ENCODE measurements at places on chromosomes 16 and 17.

- no peak for DNase-seq
These were observed 33.7 kb downstream of the GDE1 start for GRCh38 chr16:19488213-19488640.

DNA sequence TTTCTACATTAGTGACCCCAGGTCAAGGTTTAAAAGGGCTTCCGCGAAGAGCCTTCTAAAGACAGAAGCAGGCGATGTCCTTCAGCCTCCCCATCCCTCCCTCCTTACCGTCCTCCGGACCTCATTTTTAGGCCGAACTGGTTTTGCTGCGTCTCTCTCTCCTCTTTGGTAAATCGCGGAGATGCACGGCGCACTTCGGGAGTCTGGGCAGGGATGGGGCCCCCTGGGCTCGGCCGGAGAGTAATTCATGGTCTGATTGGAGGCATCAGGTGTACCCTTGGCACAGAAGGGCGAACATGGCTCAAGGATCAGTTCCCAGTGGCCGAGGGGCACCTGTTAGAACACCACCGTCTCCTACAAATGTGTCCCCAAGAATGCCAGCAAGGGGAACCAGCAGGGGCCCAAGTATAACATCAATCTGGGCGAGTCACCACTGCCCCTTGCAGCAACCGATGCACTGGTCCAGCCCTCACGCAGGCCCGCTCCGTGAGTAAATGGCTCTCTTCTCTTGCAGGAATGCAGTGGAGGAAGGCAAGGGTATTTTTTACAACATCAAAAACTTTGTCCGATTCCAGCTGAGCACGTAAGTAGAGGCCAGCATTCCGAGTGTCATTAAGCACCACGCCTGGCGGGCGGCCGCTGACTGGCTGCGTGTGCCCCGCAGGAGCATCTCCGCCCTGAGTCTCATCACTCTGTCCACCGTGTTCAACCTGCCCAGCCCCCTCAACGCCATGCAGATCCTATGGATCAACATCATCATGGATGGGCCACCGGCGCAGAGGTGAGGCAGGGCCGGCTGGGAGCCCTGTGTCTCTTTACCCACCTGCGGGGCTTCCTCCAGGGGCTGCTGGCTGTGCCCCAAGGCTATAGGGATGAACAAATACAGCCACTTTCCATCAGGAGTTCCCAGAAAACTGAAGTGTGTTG, 45.6 kb downstream of the MEAK7 start:
- DNase-seq = no peak

GRCh38 chr17:14545156-14545906, 244.4 kb downstream of the HS3ST3B1 start:
- DNase-seq = no peak

GRCh38 chr17:66548659-66549310, 246.4 kb downstream of the PRKCA start:
- no peak for DNase-seq

GRCh38 chr17:1908699-1909309, 79.0 kb downstream of the RPA1 start:
- DNase-seq = peak; percentile 68

DNA sequence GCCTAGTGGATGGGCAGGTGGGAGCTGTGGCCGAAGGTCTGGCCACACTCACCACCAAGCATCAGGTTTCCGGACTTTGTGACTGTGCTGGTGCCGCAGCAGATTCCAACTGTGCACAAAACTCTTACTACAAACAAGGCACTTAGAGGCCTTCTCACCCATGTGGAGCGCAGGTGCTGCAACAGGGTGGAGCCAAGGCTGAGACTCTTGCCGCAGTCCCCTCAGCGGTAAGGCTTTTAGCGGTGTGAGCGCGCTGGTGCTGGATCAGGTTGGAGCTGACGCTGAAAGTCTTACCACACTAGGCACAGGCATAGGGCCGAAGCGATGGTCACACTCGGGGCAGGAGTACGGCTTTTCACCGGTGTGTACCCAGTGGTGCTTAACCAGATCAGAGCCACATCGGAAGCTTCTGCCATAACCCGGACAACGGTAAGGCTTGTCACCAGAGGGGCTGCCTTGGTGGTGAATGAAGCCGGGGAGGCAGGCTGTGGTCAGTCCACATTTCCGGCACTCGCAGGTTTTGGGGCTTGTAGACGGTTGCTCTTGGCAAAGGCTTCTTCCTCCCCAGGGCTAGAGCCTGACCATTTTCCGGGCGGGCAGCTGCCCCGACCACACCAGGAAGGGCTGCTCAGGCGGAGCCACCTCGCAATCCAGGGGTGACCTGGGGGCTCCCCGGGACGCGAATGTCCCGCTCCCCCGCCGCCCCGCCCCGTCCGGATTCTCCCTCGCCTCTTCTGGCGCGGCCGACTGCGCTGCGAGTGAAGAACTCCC, 1.0 kb upstream of the ARMC5 start:
- DNase-seq = no peak

DNA sequence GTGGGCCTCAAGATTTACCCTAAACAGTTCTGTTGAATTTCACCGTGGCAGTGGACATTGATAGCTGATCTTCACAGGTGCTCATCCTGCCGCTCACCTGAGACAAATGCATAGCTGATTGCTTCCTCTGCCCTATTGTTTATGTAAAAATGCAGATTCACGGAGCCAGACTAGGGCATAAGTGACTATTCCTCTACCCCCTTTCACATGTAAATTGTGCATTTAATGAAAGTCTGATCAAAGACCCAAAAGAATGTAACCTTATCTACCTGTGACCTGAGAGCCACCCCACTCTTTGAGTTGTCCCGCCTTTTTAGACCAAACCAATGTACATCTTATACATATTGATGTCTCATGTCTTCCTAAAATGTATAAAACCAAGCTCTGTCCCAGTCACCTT, 312.4 kb upstream of the CDH5 start:
- DNase-seq = no peak

GRCh38 chr17:80929449-80929848, 62.2 kb upstream of the CHMP6 start:
- no peak for DNase-seq

- no peak for DNase-seq
These were observed 103.1 kb downstream of the STX8 start for GRCh38 chr17:9472541-9472940.

GRCh38 chr16:51113236-51114125, 37.6 kb downstream of the SALL1 start:
- DNase-seq = no peak

- DNase-seq = no peak
These were observed 78.8 kb upstream of the FOXF1 start for GRCh38 chr16:86431540-86431939.
